T47D (cell line): ENCODE measurements at places on chromosomes 4 and X.

DNA sequence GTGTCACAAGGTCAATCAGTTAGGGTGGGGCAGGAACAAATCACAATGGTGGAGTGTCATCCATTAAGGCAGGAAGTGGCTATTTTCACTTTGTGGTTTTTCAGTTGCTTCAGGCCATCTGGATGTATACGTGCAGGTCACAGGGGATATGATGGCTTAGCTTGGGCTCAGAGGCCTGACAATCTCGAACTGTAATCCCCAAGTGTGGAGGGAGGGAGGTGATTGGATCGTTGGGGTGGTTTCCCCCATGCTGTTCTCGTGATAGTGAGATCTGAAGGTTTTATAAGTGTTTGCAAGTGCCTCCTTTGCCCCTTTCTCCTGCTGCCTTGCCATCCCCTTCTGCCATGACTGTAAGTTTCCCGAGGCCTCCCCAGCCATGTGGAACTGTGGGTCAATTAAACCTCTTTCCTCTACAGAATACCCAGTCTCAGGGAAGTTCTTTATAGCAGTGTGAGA is 36.7 kb upstream of the STS start:
- no peak for DNase-seq

DNA sequence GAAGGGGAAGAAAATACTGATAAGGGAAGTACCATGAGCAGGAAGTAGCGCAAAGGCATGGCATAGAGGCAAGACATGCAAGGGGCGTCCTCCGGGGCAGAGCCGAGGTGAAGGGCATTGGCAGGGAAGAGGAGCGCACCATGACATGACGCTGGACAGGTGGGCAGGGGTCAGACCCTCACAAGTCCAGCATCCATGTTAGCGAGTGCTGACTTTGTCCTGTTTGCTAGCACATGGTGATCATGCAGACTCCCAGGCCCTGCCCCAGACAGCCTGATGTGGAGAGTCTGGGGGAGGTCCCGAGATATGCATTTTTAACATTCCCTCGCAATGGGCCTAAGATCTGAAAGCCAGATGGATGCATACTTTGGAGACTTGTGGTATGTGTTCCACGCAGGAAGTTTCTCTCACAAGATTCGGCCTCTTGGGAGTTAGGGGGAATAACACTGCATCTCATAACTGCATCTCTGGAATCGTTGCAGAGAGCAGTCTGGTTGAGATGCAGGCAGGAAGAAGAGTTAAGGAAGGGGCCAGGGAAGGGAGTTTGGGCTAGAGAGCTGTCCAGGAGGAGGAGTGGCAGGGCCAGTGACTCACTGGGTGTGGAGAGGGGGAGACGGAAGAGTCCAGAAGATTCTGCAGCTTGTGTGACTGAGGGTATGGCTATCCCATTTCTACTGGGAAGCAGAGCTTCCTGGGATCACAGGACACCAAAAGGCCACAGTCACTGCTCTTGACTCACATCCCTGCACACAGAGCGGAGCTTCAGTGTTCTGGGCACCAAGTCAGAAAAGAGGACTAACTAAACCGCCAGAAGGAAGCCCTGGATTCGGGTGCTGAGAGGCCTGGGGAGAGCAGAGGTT is 59.7 kb downstream of the FAM184B start:
- no peak for DNase-seq

- no peak for DNase-seq
These were observed 70.2 kb upstream of the MAOA start for GRCh38 chrX:43585922-43586321.

DNA sequence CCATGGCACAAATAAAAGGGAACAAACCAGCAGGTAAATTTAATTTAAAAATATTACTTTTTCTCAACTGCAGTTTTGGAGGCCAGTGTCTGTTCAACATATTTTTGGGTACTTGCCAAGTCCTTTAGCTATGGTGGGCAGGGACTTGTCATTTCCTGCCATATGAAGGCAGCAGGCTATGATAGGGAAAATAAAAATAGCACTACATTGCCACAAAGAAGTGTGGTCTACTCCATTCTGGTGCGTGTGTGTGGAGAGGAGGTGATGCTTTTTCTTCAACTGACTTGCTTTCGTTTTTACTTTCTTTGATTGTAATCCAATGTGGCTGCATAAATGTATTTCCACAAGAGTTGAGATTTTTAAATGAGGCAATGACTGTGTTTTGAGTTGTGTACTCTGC is 17.2 kb downstream of the GPR174 start:
- DNase-seq = no peak

DNA sequence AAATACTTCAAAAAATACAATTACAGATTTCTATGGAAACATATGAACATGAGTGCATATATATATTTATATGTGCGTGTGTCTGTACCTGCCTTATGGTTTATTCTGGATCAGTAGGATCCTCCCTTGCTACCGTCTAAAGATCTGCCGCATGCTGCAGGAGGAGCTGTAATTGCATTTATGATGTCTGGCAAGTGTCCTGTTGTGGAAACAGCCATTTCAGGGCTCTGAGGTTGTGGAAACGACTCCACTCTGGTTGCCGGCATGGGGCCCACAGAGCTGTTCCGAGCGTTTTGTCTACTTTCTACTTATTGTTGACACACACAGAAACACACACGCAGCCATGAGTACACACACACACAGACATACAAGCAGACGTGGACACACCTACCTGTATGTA is 21.3 kb downstream of the CD99 start:
- no peak for DNase-seq

- no peak for DNase-seq
These were observed 17.4 kb downstream of the TMEM175 start for GRCh38 chr4:949656-950055.

DNA sequence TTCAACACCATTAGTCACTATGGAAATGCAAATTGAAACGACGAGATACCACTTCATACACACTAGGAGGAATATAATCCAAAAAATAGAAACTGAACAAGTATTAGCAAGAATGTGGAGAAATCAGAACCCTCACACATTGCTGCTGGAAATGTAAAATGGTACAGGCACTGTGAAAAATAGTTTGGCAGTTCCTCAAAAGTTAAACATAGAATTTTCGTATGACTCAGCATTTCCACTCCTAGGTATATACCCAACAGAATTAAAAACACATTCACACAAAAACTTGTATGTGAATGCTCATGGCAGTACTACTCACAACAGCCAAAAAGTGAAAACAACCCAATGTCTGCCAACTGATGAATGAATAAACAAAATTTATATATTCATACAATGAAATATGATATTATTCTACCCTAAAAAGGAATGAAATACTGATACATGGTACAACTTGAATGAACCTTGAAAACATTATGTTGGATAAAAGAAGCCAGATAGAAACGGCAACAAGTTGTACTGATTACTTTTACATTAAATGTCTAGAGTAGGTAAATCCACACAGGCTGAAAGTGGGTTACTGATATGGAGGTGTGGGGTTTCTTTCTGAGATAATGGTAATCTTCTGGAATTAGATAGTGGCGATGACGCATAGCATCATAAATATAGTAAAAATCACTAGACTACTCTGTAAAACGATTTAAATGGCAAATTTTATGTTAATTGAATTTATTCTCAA is 22.3 kb downstream of the TEC start:
- no peak for DNase-seq

- peak; percentile 17 for DNase-seq
These were observed 331.5 kb downstream of the NKX6-1 start for GRCh38 chr4:84167564-84167963.

GRCh38 chrX:115449742-115450141 is 111.2 kb upstream of the PLS3 start:
- DNase-seq = peak; percentile 4

DNA sequence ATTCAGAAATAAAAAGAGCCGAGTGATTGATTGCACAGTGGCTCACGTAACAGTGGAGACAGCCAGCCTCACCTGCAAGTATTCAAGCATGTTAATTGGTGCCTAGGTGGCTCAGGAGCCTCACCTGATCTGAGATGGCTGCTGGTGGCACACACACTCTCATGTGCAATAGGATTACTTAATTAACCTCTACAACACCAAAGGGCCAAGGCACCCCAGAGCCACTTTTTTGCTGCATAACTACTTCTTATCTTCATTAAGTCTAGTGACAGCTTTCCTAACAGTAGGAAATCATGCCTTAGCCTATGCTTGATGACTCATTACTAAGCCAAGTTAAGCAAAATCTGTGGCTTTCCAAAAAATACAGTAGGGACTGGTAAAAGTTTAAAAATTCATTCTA is 117.3 kb upstream of the NOCT start:
- no peak for DNase-seq

- DNase-seq = no peak
These were observed 49.5 kb downstream of the GPM6A start for GRCh38 chr4:175762582-175762981.

GRCh38 chr4:84159762-84160161 is 339.3 kb downstream of the NKX6-1 start:
- DNase-seq = no peak

GRCh38 chrX:129737916-129738315 is 863 bp upstream of the XPNPEP2 start:
- no peak for DNase-seq

DNA sequence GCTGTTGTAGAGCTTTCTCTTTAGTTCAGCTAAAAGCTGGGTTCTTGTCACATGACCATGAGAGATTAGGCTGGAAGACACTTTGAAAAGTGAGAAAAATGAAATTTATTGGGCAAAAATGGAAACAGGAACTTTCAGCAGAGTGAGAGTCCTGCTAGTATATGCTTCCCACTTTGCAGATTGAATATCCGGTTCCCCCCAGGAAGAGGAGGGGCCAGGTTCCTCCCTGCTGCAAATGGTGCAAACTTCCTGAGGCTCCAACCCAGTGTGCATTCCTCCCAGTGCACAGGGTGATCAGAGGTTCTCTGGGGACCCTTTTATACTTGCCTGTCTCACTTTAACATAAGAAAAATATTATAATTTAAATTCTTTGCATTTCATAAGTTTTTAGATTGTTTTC is 119.9 kb upstream of the SPIN4 start:
- no peak for DNase-seq

- DNase-seq = no peak
These were observed 417.8 kb upstream of the INTU start for GRCh38 chr4:127214931-127215330.

DNA sequence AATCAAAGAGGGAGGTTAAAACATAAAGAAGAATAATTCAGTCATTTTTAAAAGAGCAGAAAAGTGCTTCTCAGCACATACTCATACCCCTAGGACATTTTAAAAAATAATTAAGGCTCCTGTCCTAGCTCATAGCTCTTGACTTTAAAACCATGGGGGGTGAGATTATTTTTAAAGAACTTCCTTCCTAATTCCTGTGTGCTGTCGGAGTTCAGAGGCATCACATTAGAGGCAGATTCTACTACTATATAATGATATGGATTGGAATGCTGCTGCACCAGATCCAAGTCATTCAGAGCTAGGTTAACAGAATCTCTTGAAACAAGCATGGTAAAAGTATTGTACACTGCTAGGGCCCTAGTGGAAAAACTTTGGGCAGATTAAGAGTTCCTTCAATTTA is 456.5 kb upstream of the ADGRL3 start:
- no peak for DNase-seq

DNA sequence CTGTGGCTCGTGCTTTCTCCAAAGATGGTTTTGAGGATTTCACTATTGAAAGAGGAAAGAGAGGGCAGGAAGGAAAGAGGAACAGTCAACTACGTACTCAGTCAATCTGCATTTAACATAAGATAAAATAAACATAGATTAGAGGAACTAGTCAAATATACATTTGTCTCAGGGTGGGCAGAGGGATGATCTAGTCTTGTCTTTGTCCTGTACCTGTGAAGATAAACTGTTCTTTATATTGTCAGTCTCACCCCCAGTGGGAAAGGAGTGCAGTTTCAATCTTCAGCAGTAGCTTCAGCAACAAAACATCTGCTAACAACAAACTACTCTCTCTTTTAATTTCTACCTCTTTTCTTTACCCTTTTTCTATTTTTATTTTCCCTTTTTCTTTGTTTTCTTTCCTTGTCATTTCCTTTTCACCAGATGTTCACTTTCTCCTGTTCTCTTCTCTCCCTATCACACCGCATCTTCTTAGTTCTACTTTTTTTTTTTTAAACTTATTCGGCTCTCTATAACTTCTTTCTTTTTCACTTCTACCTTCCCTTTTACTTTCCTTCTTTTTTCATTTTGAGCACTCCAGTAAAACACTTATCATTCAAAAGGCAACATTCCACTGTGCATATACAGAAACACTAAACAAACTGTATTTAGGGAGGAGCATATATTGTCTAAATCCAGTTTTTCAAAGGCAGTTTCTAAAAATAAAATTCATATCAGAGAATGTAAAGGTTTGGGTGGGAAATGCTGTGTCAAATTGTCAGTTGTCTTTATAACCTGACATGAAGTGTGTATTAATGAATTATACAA is 51.4 kb upstream of the GUCY1A1 start:
- no peak for DNase-seq

- no peak for DNase-seq
These were observed at the start of gene ADGRL3 for GRCh38 chr4:61200187-61200915. Gene ADGRL3, plus strand, starts transcription at chr4:61200326.

- DNase-seq = no peak
These were observed 218.2 kb upstream of the NEIL3 start for GRCh38 chr4:177091515-177091914.

DNA sequence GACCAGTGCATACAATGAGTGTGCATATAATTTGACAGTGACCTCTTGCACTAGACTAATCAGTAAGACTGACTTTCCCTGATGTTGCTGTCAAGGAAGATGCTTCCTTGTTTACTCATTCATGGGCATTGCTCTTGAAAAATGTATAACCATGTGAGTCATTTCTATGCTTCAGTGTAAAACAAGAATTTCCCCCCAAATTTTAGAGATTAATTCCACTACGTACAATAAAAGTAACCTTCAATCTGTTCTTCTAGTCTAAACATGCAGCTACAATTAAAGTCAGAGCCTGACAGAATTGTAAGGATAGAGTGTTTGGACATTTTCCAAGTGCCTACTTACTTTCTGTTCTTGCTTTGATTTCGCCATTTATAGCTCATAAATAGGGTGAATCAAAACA is 935.7 kb downstream of the RAPGEF2 start:
- no peak for DNase-seq

- DNase-seq = no peak
These were observed 27.9 kb downstream of the IQSEC2 start for GRCh38 chrX:53253293-53254020.

DNA sequence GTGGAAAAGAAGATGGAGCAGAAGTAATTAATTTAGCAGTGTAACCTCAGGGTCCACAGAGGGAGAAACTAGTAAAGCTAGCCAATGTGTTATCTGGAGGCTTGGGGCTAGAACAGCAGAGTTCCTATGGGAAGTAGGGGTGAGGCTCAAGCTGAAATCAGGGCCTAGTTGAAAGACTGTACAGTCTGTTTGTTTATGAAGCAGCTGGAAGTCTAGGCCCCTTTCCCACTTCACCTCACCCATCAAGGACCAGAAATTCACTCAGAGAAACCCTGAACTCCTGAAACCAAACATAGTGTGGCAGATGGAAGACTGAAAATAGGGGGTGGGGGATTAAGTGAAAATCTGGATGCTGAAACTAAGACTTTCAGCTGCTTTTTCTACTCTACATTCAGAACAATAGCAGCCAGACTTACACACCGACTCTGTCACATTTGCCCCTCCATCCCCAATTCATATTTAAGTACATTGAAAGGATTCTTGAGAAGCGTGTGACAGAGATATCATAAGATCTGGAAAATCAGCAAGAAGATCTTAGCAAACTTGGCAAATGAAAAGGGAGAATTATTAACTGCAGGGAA is 32.6 kb upstream of the FAM241A start:
- no peak for DNase-seq
